ENCODE measurements at places on chromosomes 5 and 9.

DNA sequence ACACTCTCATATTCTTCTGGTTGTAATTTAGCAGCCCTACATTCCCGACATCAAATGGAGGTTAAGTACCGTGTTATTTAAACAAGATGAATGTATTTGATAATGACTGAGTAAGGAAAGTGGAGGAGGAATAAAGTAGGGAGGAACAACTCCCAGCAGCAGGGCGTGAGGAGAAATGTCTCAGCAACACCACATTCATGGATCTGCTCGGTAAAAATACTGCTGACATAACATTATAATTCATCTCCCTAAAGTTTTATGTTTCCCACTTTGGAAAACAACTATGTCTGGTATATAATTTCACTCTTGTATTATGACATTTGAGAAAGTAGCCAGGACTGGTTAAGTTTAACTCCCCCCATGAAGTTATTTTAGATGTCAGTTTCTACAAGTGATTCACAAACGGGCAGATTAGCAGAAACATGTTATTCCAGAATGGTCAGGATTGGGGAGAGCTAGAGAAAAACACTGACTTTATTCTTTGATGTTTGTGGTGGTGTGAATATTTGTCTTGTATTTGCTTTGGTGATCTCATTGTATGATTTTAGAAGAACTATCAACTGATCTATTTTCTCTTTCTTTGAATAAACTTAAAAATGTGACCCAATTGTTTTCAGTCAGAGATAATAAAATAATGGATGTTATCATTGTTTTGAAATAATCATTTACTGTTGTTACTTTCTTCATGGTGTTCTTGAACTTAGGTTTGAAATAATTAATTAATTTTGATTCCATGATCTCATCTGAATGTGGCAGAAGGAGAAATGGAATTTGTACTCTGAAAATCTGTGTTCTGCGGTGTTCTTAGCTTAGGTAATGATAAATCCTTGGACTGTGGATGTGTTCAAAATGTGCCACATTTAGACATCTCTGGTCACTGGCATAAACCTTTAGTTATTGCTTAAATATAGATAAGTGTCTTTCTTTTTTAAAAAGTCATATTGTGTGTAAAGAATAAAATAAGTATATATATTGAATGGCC is 303.6 kb upstream of the ZNF608 start:
- DNase-seq, result peak; percentile 25

DNA sequence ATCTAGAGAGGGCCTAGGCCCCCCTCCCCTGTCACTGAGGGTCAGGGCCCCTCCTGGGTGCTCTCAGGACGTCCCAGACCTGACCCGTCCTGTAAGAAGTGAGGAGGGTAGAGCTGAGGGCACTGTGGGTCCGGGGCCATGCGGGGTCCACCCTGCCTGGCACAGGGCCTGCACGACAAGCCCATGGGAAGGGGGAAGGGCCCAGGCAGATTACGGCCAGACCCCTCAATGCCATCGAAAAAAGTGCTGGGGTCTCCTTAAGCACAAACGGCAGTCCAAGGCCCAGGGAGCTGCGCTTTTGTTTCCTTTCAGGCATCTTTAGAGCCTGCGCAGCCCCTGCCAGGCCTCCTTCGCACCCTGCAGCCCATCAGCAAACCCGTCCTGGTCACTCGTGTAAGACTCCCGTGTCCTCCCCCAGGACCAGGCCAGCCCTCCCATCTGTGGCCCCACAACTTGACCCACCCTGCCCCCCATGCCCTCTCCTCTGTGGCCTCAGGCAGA is 4.4 kb upstream of the EXOC3 start:
- no peak for DNase-seq

- peak; percentile 24 for DNase-seq
Measured at GRCh38 chr9:69593301-69593700, 78.9 kb downstream of the APBA1 start.

- no peak for DNase-seq
Measured at GRCh38 chr9:137875354-137875753, 2.2 kb upstream of the CACNA1B start.

DNA sequence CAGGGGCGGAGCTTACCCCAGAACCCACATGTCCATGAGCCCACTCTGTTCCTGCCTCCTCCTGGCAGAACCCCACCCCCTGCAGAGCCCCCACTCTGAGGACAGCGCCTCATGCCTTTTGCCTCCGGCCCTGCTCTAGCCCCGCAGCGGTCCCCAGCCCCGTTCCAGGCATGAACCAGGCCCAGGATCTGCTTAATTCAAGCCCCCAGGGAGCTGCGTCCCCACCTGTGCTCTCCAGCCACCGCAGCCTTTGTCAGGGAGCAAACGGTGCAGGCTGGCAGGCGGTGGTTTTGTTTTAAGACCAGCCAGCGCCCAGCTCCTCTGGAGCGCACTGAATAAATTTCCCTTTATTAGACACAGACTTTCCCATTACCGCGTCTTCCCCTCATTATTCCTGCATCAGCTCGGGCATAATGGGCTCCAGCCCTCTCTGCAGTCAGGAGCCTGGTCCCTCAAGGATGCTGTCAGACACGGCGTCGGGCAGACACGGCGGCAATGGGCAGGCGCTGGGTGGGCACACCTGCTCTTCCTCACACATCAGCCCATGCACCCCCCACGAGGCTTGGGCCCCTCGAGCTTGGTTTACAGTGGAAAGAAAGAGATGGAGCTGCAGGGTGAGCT is 137.6 kb downstream of the OLFM1 start:
- DNase-seq, result no peak

- DNase-seq, result no peak
Measured at GRCh38 chr9:100033877-100034551, 64.8 kb downstream of the ERP44 start.

GRCh38 chr5:79728396-79728795 is 38.8 kb downstream of the CMYA5 start:
- DNase-seq, result peak; percentile 2

GRCh38 chr5:89228355-89228754 is 345.4 kb upstream of the MEF2C start:
- no peak for DNase-seq

DNA sequence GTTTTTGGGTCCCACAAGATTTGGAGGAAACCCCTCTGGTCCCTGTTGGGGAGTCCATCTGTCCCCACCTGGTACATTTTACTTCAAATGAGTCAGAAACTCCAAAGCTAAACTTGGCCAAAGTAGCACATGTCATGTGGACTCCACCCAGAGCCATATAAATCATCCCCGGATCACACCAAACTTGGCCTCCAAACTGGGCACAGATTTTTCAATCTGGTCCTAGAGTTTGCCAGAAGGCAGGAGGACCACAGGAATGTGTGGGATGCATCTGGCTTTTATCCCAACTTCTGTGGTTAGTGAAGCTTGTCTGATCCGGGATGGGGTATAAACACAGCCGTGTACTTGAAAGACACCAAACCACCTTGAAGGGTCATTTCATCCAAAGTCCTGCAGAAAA is 66.3 kb downstream of the MAT2B start:
- DNase-seq, result peak; percentile 70

GRCh38 chr5:174777583-174777982 is 53.2 kb downstream of the MSX2 start:
- DNase-seq, result no peak
